ENCODE measurements at places on chromosomes 7 and 10.

- no peak for DNase-seq
These were observed 65.9 kb downstream of the AUTS2 start for GRCh38 chr7:69663911-69664832.

DNA sequence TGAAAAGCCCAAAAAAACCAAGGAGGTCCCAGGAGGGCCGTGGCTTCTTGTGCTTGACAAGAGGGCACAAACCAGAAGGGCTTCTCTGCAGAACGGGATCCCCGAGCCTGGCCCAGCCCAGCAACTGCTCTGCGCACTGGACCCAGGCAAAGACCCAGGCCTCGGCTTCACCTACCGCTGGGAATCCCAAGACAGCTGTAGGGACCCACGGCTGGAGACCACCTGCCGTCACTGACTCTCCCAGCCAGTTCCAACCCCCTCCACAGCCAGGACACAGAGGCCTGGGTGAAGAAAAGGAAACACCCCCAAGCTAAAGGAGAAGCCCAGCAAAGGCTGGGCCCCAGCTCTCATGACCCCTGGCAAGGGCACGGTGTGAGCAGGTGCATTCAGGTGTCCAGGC lies 24.3 kb downstream of the PDGFA start:
- DNase-seq, result no peak

- no peak for DNase-seq
These were observed 499.7 kb upstream of the SEMA3D start for GRCh38 chr7:85686401-85687181.

DNA sequence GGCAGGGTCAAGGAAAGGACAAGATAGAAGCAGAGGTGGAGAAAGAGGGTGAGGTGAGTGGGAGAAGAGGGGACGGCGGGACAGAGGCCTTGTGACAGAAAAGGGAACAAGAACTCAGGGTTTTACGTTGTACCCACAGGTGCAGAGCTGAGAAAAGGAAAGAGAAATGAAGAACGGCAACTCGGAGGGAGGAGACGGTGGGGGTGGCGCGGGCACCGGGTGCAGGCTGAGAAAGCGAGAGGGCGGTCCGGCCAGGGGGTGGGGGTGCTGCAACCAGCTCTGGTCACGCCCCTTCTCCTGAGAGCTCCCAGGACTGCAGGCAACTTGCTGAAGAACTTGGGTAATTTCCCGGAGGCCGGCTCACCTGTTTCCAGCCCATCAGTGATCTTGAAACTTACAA lies 65.3 kb downstream of the CARD11 start:
- DNase-seq, result peak; percentile 83

DNA sequence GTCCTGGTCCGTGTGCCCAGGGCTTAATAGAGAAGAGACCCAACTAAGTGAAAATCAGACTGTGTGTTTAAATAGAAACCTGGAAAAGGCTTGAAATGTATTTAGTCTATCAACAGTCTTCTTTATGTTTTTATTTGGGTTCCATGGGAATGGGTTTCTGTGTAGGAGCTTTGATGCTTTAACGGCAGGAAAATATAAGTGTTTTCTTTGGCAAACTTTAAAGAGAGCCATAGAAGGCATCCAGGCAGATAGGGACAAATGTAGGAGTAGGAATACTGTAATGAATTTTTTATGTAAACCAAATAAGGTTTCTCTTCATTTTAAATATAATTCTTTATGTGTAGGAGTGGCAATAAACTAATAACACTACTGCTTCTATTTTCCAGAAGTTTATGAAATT lies 989.0 kb downstream of the GATA3 start:
- no peak for DNase-seq

DNA sequence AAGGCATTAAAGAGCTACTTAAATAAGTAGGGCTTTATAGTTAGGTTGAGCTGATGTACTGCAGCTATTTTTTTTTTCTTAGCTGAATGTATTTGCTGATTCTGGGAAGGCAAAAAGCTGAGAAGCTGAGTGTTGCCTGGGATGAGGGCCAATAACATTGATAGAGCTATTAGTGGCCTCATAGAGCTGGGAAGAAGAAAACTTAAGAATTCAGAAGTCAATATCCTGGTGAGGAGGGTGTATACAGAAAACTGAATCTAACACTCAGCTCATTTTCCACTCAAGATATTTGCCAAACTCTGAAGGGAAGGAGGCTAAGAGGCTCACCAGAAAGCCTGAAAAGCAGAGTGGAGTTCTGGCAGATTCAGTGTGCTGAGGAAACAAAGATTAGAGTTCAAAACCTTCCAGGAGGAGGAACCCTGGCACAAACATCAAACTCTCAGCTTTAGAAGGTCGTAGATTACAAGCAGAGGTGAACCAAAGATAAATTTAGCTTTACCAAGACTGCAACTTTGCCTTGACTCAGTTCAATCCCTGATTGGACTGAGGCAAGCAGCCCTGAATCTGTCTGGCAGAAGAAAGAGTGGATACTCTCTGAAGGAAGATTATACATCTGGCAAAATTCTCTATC lies 11.3 kb downstream of the PPP1R3C start:
- no peak for DNase-seq
